Stimulated activated CD8-positive, alpha-beta memory T cell treated with anti-CD3 and anti-CD28 coated beads, Interleukin-2, amount 100 ng/mL, for 48 hours (primary cell): ENCODE measurements at places on chromosomes 2 and 18.

GRCh38 chr2:37414470-37414949 lies 70.1 kb downstream of the QPCT start:
- DNase-seq = no peak

GRCh38 chr2:152055366-152056108 lies 43.3 kb downstream of the CACNB4 start:
- DNase-seq = no peak

GRCh38 chr2:145860083-145860482 lies 1340.2 kb upstream of the ZEB2 start:
- no peak for DNase-seq

- peak; percentile 45 for DNase-seq
Measured at GRCh38 chr2:61016392-61017002, 1.0 kb upstream of the PEX13 start.

DNA sequence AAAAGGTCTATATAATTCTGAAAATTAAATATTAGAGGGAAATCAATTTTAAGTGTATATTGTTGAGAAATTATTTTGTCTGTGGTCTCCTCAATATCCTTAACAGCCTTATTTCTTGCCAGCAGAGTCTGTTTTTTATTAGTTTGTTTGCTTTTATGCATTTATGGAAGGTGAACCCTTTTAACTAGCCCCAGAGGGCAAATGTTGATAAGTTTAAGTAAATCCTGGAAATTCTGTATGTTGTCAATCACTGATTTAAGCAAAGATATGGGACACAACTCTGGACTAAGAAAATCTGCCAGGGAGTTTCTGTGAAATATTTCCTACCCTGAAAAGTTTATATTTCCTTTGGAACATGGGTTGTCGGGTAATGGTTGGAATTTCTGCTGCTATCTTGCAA lies 339.5 kb upstream of the COL3A1 start:
- no peak for DNase-seq

GRCh38 chr2:42693688-42694479 lies 70.1 kb downstream of the OXER1 start:
- DNase-seq = no peak

DNA sequence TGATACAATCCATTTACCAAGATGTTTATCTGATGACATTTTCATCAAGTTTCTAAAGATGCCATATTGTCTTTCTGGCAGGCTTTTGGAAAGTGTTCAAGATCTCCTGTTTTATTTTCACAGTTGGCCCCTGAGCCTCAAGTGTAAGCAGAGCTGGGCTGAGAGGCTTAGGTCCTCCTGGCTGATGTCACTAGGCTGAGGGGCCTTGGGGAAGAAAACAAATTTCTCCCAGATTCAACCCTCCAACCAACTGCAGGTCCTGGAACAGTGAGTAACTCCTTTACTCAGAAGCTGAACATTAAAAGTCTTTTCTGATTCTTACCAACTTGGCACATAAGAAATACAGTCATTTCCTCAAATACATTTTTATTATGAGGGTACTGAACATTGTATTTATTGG lies 14.9 kb upstream of the IL1RL1 start:
- DNase-seq = no peak

DNA sequence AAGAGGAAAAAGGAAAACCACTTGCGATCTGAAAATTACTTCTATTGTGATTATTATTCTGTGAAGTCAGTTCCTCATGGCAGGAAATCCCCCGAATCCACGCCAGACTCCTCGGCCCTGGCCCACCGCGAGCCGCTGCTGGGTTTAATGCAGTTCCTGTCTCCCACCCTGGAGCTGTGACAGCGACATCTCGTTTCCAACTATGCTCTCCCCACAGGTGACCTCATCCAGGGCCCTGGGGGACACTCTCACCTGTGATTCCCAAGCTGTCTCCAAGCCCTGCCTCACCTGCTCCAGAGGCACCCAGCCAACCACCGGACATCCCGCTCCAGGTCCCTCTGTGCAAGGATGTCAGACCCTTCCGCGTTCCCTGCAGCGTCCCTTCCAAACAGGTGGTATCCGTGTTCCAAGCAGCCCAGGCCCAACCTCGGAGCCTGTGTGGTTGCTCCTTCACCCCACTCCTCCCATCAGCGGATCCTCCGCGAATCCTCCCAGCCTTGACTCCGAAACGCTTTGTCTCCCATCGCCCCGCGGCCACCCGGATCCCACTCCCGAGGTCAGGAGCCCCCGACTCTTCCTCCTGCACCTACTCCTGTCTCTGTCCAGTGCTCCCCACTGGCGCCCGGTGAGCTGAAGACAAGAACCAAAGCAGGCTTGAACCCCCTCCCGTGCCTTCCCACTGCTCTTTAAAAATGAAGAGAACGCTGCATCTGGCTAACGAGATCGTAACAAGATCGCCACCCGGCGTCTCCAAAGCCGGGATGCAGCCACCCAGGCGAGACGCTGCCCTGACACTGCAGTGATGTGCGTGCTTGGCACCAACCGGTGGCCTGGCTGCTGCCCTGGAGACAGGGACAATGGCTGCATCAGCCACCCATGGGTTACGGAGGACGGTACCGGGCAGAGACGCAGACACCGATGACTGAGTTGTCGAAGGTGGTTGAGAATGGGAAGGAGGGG lies 96.5 kb downstream of the NDUFA10 start:
- no peak for DNase-seq

DNA sequence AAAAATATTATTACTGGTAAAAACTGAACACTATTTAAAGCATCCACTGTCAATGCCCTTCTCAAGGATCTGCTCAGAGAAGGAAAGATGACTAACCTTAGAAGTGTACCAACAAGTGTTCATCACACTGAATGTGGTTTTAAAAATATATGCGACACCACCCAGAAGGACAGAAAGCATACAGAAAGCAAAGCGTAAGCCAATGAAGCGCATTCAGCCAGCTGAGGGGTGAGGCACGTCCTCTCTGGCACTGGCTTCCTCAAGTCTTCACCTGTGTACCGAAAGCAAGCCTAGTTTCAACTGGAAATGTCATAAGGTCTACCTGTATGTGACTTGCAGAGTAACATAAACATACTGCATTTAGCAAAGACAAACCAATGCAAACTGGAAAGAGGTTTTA lies 88.8 kb downstream of the PSMG2 start:
- no peak for DNase-seq

DNA sequence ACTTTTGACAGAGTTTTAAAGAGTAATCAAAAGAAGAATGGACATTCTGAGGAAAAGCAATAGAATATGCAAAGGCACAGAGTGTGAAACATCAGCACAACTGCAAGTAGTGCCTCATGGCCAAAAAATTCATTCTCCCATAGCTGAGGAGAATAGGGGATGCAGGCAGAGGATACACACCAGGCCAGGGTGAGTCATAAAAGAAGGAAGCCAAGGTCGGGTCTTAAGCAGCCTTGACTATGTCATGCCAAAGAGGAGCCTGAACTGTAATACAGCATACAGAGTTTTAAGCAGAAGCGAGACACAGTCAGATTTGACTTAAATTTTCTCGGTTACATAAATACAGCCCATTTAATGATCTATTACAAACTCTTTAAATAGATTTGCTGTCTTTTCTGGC lies 165.0 kb downstream of the LNPK start:
- DNase-seq = no peak

DNA sequence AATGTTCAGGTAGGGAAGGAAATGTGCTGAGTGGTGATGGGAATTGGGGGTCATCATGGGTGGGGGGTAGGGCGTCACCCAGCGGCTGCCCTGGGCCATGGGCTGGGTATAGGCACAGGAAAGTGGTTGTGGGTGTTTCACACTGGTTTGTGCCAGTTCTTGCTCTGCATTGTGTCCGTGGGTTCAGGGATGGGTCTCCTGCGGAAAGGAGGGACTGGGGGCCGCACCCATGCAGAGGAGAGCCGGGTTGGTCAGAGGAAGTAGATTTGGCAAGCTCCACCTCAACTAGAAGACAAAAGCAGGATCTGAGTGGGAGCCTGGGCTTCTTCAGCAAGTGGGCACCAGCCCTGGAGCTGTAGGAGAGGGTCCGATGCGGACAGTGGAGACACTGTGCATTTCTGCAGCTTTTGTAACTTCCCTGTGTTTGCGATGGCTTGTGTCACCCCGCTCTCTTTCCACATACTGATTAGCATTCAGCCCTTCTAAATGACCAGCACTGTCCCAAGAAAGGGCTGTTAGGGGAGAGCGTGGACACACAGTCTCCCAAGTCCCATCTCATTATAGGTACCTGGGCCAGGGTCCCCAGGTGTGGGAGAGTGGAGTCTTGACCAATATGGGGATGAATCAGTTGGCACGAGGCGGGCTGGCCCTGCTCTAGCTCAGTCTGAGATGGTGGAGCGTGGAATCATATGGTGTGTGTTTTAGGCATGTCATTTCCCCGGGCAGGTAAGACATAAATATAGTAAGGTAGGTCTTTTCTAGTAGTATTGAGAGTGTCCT lies 67.2 kb downstream of the LRRFIP1 start:
- no peak for DNase-seq

GRCh38 chr2:196966061-196966460 lies 39.6 kb upstream of the PGAP1 start:
- no peak for DNase-seq

- DNase-seq = no peak
Measured at GRCh38 chr2:44579837-44580230, 218.1 kb downstream of the CAMKMT start.

DNA sequence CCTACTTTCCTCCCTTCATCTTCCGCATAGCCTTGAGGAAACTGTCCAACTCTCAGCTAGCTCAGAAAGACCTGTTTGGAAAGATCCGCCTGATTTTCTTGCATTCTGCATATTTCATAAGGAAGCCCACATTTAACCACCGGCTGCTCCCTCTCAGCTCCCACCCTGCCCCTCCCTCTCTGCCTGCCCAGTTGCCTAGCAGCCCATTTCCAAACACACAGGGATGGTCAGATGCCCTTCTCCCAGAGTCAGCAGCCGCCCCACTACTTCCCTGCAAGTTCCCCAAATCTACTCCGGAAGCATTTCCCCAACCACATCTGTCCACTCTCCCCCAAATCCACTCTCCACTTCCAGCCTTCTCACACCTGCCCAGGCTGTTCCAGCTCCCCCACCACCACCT lies 96.0 kb downstream of the TNS1 start:
- DNase-seq = no peak

DNA sequence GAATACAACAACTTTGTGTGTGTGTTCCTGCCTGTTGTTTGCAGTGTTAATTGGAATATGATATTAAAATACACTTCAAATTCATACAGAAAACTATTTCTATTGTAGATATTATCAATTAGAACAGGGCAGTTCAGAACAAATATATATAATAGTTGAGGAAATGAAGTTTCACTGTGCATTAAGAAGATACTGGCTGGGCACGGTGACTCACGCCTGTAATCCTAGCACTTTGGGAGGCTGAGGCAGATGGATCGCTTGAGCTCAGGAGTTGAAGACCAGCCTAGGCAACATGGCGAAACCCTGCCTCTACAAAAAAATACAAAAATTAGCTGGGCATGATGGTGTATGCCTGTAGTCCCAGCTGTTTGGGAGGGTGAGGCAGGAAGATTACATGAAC lies 79.3 kb downstream of the ASAP2 start:
- DNase-seq = no peak

- no peak for DNase-seq
Measured at GRCh38 chr2:30981096-30981495, 157.1 kb downstream of the GALNT14 start.

DNA sequence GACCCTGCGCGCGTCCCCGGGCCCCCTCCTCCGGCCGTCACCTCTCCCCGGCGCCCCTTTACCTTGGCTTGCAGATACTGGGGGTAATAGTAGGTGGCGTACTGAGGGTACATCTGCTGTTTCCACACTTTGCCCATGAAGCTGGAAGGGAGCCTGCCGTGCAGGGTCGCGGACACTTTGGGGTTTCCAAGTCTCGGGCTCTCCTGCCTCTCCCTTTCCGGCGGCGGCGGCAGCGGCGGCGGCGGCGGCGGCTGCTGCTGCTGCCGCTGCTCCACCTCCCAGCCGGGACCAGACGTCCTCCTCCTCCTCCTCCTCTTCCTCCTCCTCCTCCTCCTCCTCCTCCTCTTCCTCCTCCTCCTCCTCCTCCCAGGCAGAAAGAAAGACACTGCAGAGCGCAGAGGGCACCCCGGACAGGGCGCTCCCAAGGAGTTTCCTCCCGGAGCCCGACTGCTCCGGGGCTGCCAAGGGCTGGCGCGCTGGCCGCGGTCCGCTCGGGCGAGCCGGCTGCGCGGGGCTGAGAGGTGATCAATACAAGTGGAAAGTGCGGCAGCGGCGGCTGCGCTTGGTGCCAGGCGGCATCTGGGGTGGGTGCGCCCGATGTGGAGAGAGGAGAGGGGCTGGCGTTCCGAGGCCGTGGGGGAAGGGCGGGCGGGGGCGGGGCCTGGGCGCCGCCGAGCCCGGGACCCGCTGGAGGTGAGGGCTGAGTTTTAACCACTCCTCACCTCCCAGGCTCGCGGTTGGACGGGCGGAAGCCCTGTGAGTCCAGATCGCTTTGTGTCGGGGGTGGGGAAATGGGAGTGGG lies at the start of gene RBMS1:
Gene RBMS1, minus strand, starts transcription at position 581 of the 802 bp plus-strand sequence. Its CDS starts 444 bp downstream, at position 137.
- DNase-seq = peak; percentile 29

DNA sequence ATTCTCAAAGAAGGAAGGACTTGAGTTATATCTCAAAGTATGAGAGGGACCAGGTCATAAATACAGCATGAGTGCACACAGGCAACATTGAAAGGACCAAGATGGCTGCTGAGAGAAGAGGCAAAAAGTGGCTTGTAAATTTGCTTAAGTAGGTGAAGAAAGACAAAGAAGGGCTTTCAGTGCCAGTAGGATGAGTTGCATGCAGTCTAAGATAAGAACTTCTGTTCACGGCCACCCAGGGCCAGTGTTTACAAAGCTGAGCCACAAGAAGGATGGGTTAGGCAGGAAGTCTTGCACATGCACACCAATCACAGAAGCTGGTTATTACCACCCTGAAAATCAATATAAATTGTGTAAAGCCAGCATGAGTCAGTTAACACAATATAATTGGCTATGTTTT lies 3.1 kb upstream of the ABCB11 start:
- no peak for DNase-seq

- no peak for DNase-seq
Measured at GRCh38 chr2:39498786-39499185, 61.7 kb upstream of the MAP4K3 start.

GRCh38 chr2:54960164-54960563 lies 90.1 kb downstream of the RTN4 start:
- DNase-seq = no peak

DNA sequence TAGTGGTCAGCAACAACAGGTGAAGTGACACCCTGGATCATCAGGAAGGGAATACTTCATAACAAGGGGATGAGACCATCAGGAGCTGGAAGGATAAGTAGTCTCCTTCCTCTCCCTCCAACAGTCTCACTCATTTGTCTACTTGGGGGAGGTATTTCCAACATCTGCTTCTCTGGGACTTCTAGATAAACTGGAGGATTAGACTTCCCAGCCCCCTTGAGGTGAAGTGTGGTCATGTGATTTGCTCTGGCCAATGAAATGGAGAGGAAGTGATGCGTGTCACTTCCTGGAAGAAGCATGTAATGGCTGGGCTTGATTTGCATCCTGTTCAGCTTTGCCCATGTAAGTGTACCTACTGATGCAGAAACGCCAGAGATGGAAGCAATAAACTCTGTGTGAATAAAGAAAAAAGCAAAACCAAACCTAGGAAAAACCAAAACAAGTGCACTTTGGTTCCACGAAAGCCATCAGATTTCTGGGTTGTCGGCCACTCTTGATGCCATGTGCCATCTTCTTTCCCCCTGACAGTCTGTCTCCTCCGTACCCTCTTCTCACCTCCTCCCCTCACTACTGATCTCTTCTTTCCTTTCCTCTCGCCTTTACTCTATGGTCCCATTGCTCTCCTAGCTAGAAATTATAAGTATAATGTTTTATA lies 76.1 kb upstream of the DNMT3A start:
- no peak for DNase-seq

- no peak for DNase-seq
Measured at GRCh38 chr18:73270920-73271634, 403.3 kb upstream of the NETO1 start.

GRCh38 chr2:241637795-241638660 lies 535 bp downstream of the ATG4B start:
- no peak for DNase-seq
